Common myeloid progenitor, CD34-positive (primary cell): ENCODE measurements at places on chromosomes 2 and 18.

- H3K4me1 ChIP-seq: no peaks in the 10 kb centered on the region
- H3K27me3 ChIP-seq: peaks cover 57% of the 10 kb centered on the region
- no peaks in the 10 kb centered on the region for H3K36me3 ChIP-seq
- DNase-seq: no peak
These were observed 40.4 kb downstream of the C1QL2 start for GRCh38 chr2:119117891-119118882.

DNA sequence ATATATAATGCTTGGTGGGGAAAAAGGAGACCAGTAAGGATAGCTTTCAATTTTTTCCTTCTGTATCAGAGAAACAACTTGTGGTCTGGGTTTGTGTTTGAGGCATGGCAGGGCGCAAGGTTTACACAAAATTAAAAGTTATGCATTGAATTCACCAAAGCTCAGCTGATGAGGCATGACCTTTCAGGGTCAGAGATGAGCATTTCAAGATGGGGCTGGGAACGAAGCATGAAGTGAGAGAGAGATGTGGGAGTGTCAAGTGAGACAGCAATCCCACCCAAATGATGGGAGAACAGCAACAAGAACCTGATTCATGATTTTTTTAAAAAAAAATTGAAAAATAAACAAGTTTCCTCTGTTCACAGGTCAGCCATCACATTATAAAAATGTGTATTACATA is 4.9 kb downstream of the GPR55 start:
- H3K4me1 ChIP-seq: peaks cover 10% of the 10 kb centered on the region
- no peak for DNase-seq
- no peak overlapping the region for H3K4me3 ChIP-seq
- H3K27me3 ChIP-seq: no peaks in the 10 kb centered on the region

- no peak overlapping the region for H3K27ac ChIP-seq
- no peaks in the 10 kb centered on the region for H3K4me1 ChIP-seq
- H3K27me3 ChIP-seq: no peaks in the 10 kb centered on the region
- H3K36me3 ChIP-seq: no peaks in the 10 kb centered on the region
- no peak overlapping the region for H3K4me3 ChIP-seq
These were observed 17.7 kb downstream of the MAP2 start for GRCh38 chr2:209441541-209441940.

- no peaks in the 10 kb centered on the region for H3K27me3 ChIP-seq
- H3K4me1 ChIP-seq: no peaks in the 10 kb centered on the region
- no peak for DNase-seq
- no peak overlapping the region for H3K27ac ChIP-seq
- H3K36me3 ChIP-seq: no peaks in the 10 kb centered on the region
These were observed 183.3 kb upstream of the DOK6 start for GRCh38 chr18:69217196-69218000.

- no peak overlapping the region for H3K4me3 ChIP-seq
- H3K4me1 ChIP-seq: peaks cover 17% of the 10 kb centered on the region
- no peaks in the 10 kb centered on the region for H3K36me3 ChIP-seq
- no peak for DNase-seq
- no peak overlapping the region for H3K27ac ChIP-seq
These were observed 64.7 kb upstream of the SERTAD2 start for GRCh38 chr2:64718250-64718885.

DNA sequence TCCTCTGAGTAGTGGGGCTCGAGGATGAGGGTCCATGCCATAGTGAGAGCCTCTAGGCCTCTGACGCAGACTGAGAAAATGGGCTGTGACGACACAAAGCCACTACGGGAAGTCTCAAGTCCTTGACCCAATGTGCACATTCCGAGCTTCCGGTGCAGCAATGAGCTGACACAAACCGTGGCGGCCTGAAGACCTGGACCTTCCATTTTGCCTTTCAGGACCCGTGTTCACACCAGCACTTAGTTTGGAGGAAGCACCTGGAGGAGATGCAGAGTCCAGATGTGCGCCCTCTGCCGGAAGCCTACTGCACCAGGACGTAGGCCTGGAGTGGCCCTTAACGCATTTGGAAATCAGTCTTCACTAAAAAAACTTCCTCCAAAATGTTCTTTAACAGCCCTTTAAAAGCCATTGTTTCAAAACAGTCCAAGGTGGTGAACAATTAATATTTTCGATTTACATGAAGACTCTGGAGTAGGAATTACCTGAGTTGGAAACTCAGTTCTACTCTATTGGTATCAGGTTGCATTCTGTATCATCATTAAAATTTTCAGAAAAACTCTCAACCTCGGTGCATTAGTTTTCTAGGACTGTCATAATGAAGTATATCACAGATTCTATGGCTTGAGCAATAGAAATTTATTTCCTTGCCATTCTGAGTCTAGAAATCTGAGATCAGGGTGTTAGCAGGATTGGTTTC is 33.9 kb downstream of the BMP10 start:
- no peak overlapping the region for H3K27ac ChIP-seq
- H3K36me3 ChIP-seq: no peaks in the 10 kb centered on the region
- no peak overlapping the region for H3K4me3 ChIP-seq
- H3K4me1 ChIP-seq: peaks cover 56% of the 10 kb centered on the region
- H3K27me3 ChIP-seq: no peaks in the 10 kb centered on the region

DNA sequence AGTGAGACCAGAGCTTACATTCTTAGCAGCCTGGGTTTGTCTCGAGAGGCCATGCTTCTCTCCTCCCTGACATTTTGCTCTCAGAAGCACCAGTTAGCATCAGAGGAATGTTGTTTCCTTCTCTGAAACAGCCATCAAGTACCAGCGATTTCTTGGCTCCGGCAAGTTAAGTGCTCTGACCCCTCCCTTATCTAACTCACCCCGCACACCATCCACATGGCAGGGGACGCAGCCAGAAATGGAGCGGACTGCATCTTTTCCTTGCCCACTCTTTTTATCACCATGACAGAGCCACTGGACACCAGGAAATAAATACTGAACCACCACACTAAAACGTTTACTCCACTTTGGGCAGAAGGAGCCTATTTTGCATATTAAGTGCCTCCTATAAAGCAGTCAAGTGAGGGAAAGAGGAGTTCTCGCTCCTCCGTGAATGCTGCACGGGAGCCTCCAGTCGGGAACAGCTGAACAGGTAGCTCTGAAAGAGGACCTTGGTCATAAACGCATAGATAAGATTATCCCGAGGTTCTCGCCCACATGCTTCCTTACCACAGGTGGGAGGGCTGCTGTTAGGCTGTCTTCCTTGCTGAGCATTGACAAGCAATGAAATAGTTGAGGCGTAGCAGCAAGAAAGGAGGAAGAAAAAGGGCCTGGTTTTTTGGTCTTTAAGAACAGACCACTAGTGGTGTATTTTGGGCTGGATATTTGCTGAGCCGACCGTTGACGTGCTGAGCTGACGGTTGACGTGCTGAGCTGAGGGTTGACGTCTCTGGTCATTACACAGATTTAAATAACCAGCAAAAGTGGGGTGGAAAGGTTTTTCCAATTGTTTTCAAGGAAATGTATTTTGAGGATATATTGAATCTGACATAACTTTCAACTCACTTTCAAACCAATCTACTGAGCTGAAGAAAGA is 71.4 kb upstream of the ITGB6 start:
- H3K36me3 ChIP-seq: peaks cover 3% of the 10 kb centered on the region
- H3K27me3 ChIP-seq: no peaks in the 10 kb centered on the region
- no peak overlapping the region for H3K27ac ChIP-seq
- no peak for DNase-seq

GRCh38 chr2:240637901-240638345 is 12.6 kb downstream of the GPR35 start:
- no peaks in the 10 kb centered on the region for H3K4me1 ChIP-seq
- no peak overlapping the region for H3K27ac ChIP-seq
- H3K4me3 ChIP-seq: no peak overlapping the region

- no peaks in the 10 kb centered on the region for H3K36me3 ChIP-seq
- H3K4me3 ChIP-seq: no peak overlapping the region
- H3K27ac ChIP-seq: no peak overlapping the region
- peaks cover 30% of the 10 kb centered on the region for H3K4me1 ChIP-seq
- H3K27me3 ChIP-seq: no peaks in the 10 kb centered on the region
These were observed 80.8 kb downstream of the FMNL2 start for GRCh38 chr2:152415796-152416195.

DNA sequence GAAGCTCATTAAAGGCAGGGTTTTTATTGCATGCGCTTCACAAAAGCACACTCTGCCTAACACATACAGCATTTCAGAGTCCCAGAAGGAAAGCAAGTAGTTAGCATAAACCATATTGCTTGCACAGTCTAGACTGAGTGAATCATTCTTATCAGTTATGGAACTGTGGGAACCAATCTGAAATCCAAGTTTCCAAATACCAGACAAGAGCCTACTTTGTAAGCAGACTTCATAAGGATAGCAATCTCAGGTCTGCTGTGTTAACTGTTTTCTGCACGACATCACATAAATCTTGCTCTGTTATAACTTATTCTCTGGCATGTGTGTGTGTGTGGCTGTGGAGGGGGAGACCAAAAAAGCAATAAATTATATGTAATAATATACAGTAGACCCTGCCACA is 608.1 kb upstream of the REG3G start:
- no peak for DNase-seq
- no peaks in the 10 kb centered on the region for H3K4me1 ChIP-seq
- no peaks in the 10 kb centered on the region for H3K27me3 ChIP-seq
- H3K36me3 ChIP-seq: no peaks in the 10 kb centered on the region

GRCh38 chr2:23568626-23569190 is 183.7 kb downstream of the KLHL29 start:
- H3K4me3 ChIP-seq: no peak overlapping the region
- no peaks in the 10 kb centered on the region for H3K36me3 ChIP-seq
- no peaks in the 10 kb centered on the region for H3K27me3 ChIP-seq
- no peaks in the 10 kb centered on the region for H3K4me1 ChIP-seq
- DNase-seq: no peak

GRCh38 chr2:192151853-192152252 is 42.9 kb downstream of the TMEFF2 start:
- no peak overlapping the region for H3K27ac ChIP-seq
- H3K27me3 ChIP-seq: no peaks in the 10 kb centered on the region
- DNase-seq: no peak
- H3K4me1 ChIP-seq: peaks cover 15% of the 10 kb centered on the region
- no peak overlapping the region for H3K4me3 ChIP-seq
- H3K36me3 ChIP-seq: no peaks in the 10 kb centered on the region

GRCh38 chr2:24724111-24724775 is 68.9 kb downstream of the PTRHD1 start:
- no peak overlapping the region for H3K27ac ChIP-seq
- H3K4me3 ChIP-seq: no peak overlapping the region
- peaks cover 10% of the 10 kb centered on the region for H3K36me3 ChIP-seq
- H3K27me3 ChIP-seq: no peaks in the 10 kb centered on the region
- H3K4me1 ChIP-seq: no peaks in the 10 kb centered on the region

DNA sequence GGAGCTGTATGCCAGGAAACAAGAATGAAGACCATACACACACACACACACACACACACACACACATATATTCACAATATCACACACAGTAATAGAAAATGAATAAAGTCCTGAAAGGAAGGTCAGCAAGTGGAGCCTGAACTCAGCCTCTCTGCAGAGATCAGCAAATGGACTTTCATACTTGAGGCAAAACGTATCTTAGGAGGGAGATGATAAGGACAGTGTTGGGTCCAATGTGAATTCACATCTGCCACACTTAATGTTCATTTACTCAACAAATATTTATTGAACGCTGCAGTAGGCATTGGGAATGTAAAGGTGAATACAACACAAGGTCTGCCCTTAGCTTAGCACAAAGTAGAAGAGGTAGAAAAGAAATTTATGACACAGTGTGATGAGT is 2.7 kb upstream of the MTLN start:
- no peak for DNase-seq
- H3K27me3 ChIP-seq: peaks cover 13% of the 10 kb centered on the region
- H3K4me3 ChIP-seq: no peak overlapping the region
- H3K4me1 ChIP-seq: peaks cover 13% of the 10 kb centered on the region
- H3K36me3 ChIP-seq: peaks cover 2% of the 10 kb centered on the region

- no peak for DNase-seq
- H3K4me1 ChIP-seq: no peaks in the 10 kb centered on the region
- H3K27ac ChIP-seq: no peak overlapping the region
- no peaks in the 10 kb centered on the region for H3K27me3 ChIP-seq
- no peak overlapping the region for H3K4me3 ChIP-seq
These were observed 19.5 kb upstream of the MYO1B start for GRCh38 chr2:191225690-191226089.

DNA sequence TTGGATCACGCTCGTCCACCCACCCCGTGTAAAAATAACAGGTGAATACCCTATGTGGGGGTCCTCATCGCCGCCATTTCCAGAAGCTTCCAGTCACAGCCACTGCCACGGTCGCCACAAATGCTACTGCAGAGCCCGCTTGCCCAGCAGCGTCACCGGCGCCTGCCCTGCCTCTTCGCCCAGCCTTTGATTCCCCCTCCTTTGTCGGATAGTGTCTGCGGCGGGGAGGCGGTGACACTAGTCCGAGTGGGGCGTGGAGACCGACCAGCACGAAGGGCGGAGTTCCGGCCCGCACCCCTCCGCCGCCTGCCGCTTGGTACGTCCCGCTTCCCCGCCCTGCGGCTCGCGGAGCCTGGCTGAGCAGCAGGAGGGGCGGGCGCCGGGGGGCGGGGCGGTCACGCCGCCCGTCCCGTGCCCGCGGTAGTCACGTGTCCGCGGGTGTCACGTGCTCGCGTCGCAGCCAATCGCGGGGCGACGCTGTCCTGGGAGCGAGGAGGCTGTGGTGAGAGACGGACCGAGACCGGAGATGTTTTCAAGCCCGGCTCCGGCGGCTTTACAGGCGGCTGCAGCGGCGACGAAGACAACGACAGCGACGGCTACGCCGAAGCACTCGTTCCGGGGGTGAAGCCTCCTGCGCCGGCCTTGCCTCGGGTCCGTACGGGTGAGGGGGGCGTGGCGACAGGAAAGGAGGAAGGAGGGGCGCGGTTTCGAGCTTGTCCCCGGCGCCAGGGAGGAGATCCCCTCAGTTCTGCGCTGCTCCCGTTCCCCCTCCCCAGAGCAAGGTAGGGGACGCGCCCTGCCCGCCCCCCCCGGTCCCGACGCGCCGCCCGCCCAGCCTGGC is at the start of gene ANKRD12:
Gene ANKRD12, plus strand, starts transcription at position 467 of the 841 bp plus-strand sequence. CDS start 45,652 bp downstream, outside the sequence.
- H3K27ac ChIP-seq: peak within 1 kb of the TSS; percentile 96
- no peaks in the 10 kb centered on the region for H3K27me3 ChIP-seq
- H3K36me3 ChIP-seq: peaks cover 4% of the 10 kb centered on the region
- peak within 1 kb of the TSS; percentile 98 for H3K4me3 ChIP-seq

DNA sequence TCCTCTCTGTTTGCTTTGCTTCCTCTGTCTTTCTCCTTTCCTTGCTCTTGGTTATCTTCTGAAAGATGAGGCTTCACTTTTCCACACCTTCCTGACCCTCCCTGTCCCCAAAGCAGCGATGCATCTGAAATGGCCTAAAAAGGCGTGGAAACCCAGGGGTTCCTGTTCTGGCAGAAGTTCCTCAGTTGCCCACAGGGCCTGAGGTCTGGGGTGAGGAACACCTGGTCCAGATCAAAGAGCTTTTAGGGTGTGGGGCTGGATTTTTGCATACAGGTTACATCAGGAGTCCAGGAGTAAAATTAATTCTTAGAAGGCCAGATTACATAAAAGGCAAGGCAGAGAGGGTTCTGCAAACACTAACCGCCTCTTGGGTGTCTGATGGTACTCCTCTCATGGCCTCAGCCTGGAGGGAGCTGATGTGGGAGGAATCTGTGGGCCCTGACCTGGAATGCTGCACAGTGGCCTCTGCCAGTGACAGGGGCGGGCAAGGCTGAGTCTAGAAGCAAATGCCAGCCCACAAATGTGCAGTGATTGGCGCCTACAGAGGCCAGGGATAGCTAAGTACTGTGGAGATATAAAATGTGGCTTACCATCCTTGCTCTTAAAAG is 41.8 kb downstream of the INPP4A start:
- no peak overlapping the region for H3K4me3 ChIP-seq
- no peak for DNase-seq
- no peaks in the 10 kb centered on the region for H3K27me3 ChIP-seq
